ENCODE measurements at places on chromosomes 2 and 18. TPM values are rescaled to one million over a fixed set of nuclear protein-coding genes. Genes with fewer than 3 reads are reported as not detected.

The CCDC74B gene
- 0.72 TPM for total RNA-seq

The RAX gene
- total RNA-seq: not detected

The ASAP2 gene
- 46.7 TPM for total RNA-seq

The PRSS56 gene
- not detected for total RNA-seq

The HNMT gene
- total RNA-seq: 40.7 TPM

The PECR gene
- total RNA-seq: 22.6 TPM

The IL36G gene
- total RNA-seq: 0.24 TPM

The MZT2A gene
- 137 TPM for total RNA-seq

The NIFK gene
- total RNA-seq: 39.0 TPM

The COL6A3 gene
- 4.1 TPM for total RNA-seq

The ANKRD44 gene
- 11.3 TPM for total RNA-seq

The ACADL gene
- total RNA-seq: not detected

The DUSP19 gene
- 2.1 TPM for total RNA-seq

The GKN1 gene
- total RNA-seq: not detected

The ZNF514 gene
- 8.9 TPM for total RNA-seq

The RAMP1 gene
- 6.2 TPM for total RNA-seq

The C2orf92 gene
- total RNA-seq: 3.3 TPM

The ZNF892 gene
- 2.2 TPM for total RNA-seq

The OXER1 gene
- total RNA-seq: not detected

The COL4A4 gene
- 1.4 TPM for total RNA-seq

The GPR45 gene
- total RNA-seq: not detected

The SEC11C gene
- 50.4 TPM for total RNA-seq

The POTEI gene
- total RNA-seq: not detected

The TANC1 gene
- 24.4 TPM for total RNA-seq

The MLPH gene
- 121 TPM for total RNA-seq

The TMEM87B gene
- 44.3 TPM for total RNA-seq

The DSC3 gene
- under 0.01 TPM for total RNA-seq

The HOXD4 gene
- total RNA-seq: 7.2 TPM

The MC5R gene
- 0.49 TPM for total RNA-seq

The ELOA2 gene
- not detected for total RNA-seq

The DDX18 gene
- total RNA-seq: 77.7 TPM

The ADD2 gene
- not detected for total RNA-seq

The STEAP3 gene
- total RNA-seq: 27.3 TPM

The CHRNG gene
- not detected for total RNA-seq

The IMPA2 gene
- total RNA-seq: 10.0 TPM

The STAT1 gene
- 86.4 TPM for total RNA-seq

The ZNF397 gene
- 5.3 TPM for total RNA-seq

The UGT1A5 gene
- not detected for total RNA-seq

The MYL12B gene
- 564 TPM for total RNA-seq

The KCNF1 gene
- total RNA-seq: not detected

The G6PC2 gene
- not detected for total RNA-seq

The TUBA4B gene
- not detected for total RNA-seq

The KCNJ3 gene
- total RNA-seq: not detected

The MPHOSPH10 gene
- 21.7 TPM for total RNA-seq

The IL1F10 gene
- total RNA-seq: not detected

The NTSR2 gene
- not detected for total RNA-seq

The AQP12B gene
- not detected for total RNA-seq

The TTN gene
- 0.12 TPM for total RNA-seq

The DSG4 gene
- total RNA-seq: not detected

The REEP1 gene
- total RNA-seq: not detected

The NGEF gene
- 35.4 TPM for total RNA-seq
